ENCODE measurements at places on chromosomes 3 and 15.

GRCh38 chr15:51677021-51677420 lies 4.3 kb upstream of the SCG3 start:
- DNase-seq, result no peak

- no peak for DNase-seq
Measured at GRCh38 chr3:157405457-157405856, 31.2 kb upstream of the PTX3 start.

GRCh38 chr3:114435386-114436115 lies 141.7 kb downstream of the TIGIT start:
- no peak for DNase-seq

DNA sequence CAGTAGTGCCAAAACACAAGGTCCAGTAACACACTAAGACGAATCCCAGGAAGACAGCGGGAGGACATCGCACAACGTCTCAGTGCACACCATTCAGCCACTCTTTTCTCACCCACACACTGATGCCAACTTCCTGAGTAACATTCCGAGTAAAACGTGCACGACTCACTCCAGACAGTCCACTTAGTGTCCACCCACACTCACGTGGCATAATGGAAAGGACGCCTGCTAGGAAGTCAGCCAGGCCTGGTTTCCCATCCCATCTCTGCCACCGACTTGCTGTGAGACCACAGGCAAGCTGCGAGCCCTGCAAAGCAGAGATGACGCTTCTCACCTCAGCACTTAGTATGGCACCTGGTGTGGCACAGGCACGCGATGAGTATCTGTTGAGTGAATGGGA lies 36.8 kb upstream of the VGLL4 start:
- DNase-seq, result no peak

GRCh38 chr3:149486726-149487125 lies 12.2 kb downstream of the TM4SF4 start:
- DNase-seq, result peak; percentile 75

GRCh38 chr15:30073915-30074314 lies 8.8 kb upstream of the GOLGA8J start:
- no peak for DNase-seq

DNA sequence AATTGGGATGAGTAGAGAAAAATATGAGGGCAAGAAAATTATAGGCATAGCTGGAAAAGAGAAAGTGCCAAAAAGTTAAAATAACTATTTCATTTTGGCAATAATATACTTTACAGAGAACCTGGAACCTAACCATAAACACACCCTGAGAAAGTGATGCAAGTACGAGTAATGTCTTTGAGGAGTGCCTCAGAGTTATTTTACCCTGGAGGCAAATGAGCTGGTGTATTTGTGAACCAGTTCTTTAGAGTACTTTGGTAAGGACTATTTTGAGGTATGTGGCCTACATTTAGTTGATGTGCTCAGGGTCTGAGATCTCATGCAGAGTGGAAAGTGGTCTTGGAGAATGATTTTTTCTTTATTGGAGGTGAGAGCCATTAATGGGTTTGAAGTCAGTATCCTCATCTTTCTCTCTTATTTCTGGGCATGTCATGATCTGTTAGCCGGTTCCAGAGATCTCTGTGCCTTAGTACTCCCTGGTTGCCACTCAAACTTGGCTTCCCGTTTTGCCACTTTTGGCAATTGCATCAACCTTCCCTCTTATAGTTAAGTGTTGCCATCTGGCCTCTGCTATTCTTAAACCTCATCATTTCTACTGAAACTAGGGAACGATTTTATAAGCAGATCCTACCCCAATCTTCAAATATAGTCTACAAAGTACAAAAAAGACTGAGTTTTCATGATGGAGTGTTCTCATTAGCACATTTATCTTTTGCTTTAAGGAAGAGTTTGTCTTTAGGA lies 145.7 kb downstream of the EPHA6 start:
- DNase-seq, result peak; percentile 84

DNA sequence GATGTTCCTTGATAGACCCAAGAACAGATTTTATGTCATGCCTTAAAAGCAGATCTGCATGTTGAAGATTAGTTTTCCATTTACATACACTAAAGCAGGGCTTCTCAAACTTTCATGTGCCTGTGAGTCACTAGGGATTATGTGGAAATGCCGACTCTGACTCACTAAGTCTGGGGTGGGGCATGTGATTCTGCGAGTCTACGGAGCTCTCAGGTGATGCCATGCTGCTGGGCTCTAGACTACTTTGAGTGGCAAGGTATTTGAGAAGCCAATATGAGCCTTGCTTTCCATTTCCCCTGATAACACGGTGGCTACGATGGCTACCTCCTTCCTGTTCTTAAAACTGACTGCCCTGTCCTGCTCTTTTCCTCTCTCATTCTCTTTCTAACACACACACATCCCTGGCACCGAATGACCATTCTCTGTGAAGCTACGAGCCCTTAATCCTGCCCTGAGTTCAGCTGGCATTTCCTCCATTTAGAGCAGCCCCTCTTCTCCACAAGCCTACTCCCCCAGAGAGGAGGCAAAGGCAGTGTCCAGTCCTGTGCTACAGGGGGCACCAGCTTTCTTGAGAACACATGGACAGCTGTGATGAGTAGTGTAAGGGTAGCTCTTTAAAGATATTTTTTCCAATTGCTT lies 39.7 kb upstream of the PYGO1 start:
- DNase-seq, result peak; percentile 90

DNA sequence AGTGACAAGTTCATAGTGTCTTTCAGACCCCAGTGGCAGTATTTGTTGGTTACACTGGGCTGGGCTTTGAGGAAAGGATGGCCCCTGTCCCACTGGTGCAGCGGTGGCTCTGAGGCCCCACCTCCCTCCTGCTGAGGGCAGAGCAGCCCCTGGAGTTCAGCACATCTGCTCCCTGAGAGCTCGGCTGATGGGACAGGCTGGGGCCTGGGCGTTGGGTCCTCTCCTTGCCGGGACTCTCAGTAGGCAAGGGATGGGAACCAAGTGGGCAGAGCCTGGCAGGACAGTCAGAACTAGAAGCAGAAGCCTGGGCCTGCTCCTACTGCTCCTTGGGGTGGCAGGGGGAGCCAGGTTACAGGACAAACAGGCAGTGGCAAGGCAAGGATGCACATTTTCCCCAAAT lies 114.5 kb downstream of the NUP210 start:
- no peak for DNase-seq

DNA sequence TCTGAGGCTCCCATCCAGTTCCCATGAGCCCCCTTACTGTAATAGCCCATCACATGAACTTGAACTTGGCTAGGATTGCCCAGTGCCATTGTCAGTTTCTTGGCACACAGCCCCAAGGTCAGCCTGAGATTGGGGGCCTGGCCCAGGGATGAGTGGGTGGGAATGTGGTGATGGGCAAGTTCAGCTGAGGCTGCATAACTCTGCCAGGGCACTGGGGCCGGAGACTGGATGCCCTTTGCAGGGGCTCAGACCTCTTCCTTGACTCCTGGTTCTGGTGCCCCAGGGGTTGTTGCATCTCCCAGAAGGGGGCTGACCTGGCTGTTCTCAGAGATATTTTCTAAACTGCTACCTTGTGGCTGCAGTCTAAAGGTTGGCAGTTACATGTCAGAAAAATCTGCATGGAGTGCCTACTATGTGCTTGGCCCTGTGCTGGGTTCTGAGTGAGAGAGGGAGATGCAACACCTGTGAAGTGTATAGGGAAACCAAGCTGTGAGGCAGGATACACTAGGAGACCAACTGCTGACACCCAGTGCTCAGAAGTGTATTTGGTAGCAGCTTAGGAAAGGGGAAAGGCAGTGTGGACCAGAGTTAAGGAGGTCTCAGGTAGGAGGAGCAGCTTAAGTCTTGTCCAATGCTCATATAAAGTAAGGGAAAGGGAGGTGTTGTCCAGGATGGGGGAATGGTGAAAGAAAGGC lies 74.8 kb upstream of the PRR23C start:
- DNase-seq, result no peak

DNA sequence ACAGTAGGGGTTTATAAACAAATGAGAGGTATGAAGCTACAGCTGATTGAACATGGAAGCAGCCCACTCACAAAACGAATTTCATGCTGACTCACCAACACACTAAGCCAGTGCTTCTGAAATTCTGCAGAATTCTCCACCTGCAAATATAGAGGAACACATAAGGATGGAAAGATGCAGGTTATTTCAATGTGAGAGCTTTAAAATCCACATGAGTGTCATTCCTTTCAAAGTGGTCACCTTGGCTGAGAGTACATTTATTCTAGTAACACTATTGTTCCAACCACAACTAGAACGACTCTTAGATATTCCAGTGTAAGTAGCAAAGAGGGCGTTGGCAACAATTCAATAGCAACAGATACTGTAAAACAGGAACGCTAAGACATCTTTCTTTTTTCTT lies 189.9 kb upstream of the TSC22D2 start:
- DNase-seq, result no peak

- DNase-seq, result no peak
Measured at GRCh38 chr15:94280301-94280700, 48.9 kb downstream of the MCTP2 start.

- DNase-seq, result no peak
Measured at GRCh38 chr3:47416041-47416440, 35.2 kb downstream of the PTPN23 start.

DNA sequence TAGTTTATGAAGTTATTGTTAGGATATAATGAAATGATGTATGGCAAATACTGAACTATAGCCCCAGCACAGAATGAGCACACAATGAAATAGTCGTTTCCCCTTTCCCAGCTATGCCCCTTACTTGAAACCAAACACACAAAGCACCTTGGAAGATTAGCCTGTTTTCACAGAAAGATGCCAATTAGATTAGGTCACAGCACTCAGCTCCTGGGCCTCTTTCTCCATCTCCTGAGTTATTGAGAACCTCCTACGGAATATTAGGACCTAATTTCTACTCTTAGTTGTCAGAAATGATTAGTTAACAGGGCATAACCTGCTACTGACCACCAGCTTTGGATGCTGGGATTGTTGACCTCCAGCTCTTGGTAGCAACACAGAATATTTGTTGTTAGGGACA lies 269.4 kb upstream of the ROPN1 start:
- no peak for DNase-seq

DNA sequence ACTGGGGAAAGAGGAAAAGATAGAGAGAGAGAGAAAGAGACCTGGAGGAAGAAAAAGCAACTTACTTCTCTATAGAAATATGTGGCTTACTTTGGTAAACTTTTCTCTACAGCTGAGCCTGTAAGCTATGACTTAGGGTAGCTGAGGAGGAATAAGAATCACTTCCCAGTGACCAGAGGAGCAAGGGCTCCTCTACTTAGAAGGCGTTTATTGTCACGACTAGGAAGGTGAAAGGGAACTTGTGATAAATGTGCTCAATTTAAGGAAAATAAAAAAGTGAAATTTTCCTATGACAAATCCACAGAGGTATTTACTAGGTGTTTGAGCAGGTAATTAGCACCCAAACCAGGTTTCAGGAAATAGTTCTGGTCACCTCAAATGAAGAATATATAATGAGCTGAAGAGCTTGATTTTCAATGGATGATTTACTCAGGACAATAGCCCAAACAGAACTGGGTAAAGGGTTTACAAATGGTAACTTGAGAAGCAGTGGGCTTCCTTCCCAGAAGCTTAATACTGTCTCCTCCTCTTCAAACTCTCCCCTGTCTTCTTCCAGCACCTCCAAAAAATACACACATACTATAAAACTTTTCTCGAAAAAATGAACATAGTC lies 46.1 kb downstream of the SOX2 start:
- no peak for DNase-seq

DNA sequence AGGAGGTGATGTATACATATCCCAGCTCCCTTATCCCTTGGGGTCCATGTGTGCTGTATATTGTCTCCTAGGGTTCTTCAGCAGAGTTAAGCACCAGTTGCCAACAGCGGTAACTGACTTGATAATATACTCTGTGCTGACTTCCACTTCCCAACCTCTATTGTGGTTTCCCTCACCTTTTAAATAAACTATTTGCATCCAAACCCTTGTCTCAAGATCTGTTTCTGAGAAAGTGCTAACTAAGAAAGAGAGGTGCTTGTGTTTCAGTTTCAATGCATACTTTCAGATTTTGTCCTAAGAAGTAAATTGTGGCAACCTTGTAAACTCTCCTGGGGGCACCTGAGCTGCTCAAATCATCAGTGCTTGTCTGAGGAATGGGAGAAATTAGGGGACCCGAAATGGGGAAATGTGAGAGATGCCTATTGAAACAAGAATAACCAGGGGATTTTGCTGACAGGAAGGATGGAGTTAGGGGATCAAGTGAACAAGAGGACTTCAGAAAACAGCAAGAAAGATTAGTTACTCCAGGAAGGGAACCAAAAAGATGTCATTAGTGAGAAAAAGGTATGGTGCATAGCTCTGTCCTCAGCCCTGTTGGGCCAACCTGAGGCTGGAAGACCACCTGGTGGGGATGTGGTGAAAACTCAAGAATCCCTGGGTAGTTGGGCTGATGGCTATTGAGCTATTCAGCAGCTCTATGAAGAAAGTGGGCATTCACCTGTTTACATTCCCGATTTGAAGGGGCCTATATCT lies 50.9 kb upstream of the MRPL3 start:
- DNase-seq, result no peak

DNA sequence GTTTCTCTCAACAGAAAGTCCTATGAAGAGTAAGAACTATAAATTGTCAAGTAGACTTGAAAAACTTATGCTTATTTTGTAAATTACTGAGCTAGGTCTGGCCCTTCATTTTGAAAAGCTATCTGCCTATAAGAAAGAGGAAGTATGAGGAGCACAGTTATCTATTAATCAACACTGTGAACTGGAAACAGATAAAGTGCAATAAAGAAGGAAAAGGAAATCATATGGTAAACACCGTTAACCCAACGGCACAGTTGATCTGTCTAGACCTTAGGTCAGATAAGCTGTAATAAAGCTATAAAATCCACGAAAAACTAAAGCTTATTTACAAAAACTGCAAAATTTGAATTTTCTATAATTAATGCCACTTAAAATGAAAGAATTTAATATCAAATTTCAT lies 242.5 kb downstream of the ZBTB20 start:
- DNase-seq, result no peak
